ENCODE measurements at places on chromosomes 4 and X.
A peak's percentile ranks its signal among the peaks of the same experiment; 100 is the strongest.

DNA sequence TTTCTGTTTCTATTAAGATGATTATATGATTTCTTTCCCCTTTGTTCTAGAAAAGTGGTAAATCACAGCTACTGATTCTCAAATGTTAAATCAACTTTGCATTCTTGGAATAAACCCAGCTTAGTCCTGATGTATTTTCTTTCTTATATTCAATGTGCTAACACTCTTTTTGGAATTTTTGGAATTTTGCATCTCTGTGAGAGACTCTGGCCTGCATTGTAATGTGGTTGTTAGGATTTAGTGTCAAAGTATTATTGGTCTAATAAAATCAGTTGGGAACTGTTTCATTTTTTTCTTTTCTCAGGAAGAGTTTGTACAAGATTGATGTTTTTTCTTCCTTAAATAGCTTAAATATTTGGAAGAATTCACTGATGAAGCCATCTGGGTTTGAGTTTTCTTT, 109.6 kb downstream of the KIT start:
- DNase-seq = no peak

DNA sequence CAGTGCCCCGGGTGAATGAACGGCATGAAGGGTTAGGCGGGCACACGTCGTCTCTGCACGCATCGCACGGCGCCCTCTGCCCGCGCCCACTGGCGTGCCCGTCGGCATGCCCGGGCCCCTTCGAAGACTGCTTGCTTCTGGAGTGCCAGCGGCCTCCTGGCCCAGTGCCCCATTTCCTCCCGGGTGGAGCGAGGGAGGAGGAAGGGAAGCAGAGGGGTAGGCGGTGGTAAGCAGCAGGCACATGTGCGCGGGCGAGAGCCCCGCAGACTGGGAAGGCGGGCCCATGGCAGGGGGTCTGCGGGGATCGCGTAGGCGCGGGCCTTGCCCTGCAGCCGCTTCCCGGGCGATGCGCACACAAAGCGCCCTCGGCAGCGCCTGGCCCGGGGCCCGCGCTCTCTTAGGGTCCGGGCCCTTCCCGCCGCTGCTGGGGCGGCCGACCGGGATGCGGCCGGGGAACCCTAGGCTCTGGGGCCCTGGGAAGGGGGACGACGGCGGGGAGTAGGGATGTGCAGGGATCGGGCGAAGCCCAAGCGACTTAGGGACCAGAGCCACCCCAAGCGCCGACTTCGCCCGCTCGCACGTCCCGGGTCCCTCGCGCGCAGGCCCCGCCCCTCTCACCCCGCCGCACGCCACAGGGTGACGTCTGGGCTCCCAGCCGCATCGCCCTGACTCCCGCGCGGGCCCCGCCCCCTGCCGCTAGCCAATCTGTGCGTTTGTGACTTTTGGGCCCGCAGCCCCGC, 866 bp upstream of the EMD start:
- DNase-seq = no peak

GRCh38 chr4:140300271-140300970, 73.0 kb upstream of the SCOC start:
- no peak for DNase-seq

DNA sequence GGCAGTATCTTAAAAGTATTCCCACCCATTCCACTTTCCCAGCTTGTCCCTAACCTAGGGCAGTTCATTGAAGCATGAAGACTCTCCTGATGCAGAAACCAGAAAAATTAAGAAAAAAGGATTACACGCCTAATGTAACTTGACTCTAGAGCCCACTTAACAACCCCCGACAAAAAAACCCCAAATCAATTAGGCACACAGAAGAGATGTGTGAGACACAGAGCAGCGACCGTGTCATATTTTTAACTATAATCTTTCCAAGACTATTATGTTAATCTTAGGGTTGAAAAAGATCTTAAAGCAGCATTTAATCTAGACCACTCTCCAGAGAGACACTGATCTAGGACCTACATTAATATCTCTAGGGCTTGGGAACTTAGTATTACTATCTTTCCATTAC, 1.3 kb downstream of the YTHDC1 start:
- DNase-seq = no peak

GRCh38 chrX:113802837-113803236, 781.0 kb upstream of the HTR2C start:
- no peak for DNase-seq

GRCh38 chrX:101290957-101291603, at the start of gene TAF7L:
TSS of gene TAF7L (minus strand) at chrX:101291334. CDS start at chrX:101287543, 3,791 bp downstream.
- DNase-seq = no peak

GRCh38 chr4:114311787-114312186, 286.8 kb upstream of the UGT8 start:
- DNase-seq = no peak

- no peak for DNase-seq
These were observed 349.9 kb downstream of the FSTL5 start for GRCh38 chr4:161813889-161814288.

GRCh38 chr4:114773339-114773738, 174.7 kb downstream of the UGT8 start:
- DNase-seq = no peak

DNA sequence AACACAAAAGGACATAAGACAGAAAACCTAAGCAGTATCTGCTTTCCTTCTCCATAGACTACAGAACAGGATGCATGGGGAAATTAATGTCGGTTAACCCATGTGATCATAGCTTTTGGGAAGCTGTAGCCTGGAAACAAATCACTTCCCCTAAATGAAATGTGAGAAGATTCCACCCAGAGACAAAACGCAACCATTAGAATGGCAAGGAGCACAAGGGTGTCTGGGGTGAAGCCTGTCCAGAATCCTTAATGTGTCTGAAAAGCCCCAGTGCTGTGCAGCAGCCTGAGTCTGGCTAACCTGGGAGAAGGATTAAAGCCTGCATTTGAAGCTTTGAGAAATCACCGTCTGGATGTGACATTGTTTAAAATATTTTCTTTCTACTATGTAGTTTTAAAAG, 213.3 kb downstream of the ANKRD50 start:
- no peak for DNase-seq

DNA sequence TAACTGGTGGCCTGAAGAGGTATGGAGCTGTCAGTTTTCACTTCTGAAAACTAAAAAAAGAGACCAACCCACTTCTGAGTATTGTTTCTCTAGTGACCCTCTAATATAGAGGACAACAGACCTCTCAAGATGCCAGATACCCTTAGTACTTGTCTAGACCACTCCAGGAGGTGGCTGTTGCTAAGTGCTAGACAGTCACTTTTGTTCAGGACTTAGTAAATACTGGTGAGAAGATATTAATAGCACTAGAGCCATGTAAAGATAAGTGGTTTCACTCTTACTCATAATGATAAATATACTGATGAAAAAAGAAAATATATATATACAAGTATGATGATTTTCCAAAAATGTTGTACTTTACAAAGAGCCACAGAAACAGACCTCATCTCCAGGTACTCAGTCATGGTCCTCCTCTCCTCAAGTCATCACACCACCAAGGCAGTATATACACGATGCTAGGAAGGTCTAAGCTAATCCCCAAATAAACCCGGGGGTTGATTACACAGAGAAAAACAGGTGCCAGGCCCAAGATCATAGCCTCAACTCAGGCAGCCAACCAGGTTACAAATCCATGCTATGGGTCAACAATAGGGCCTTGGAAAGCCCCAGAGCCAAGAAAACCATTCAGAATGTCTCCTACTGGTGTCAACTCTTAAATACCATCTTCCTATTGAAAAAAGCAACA, 66.9 kb downstream of the ARHGEF9 start:
- peak; percentile 21 for DNase-seq

DNA sequence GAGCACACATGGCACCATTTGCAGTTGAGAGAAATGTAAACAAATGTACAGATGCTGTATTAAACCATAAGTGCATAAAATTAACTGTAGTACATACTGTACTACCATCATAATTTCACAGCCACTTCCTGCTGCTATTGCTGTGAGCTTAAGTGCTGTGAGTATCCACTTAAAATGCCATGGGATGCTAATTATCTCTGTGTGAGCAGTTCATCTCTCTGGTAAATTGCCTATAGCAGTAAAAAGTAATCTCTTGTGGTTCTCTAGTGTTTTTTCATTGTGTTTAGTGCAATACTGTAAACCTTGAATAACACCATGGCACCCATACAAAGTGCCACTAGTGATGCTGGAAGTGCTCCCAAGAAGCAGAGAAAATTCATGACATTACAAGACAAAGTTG, 9.9 kb upstream of the SCOC start:
- DNase-seq = no peak

GRCh38 chr4:32684160-32684559, 1964.0 kb downstream of the PCDH7 start:
- no peak for DNase-seq

DNA sequence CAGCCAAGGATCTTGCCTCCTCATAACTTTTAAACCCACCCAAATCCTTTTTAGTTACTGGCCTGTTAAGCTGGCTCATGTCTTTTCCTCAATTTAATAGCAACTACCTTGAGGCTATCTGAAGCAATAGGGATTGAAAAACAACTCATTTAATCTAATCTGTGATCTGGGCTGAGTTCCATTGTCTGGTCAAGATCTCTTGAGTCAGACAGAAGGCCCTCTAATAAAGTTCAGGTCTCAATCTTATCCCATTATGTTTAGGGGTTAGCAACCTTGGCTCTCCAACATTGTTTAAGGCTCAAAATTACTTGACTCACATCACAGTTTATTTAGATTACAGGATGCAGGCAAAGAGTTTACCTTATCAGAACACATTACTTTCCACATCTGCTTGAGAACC, 436.1 kb downstream of the ANKRD50 start:
- no peak for DNase-seq

DNA sequence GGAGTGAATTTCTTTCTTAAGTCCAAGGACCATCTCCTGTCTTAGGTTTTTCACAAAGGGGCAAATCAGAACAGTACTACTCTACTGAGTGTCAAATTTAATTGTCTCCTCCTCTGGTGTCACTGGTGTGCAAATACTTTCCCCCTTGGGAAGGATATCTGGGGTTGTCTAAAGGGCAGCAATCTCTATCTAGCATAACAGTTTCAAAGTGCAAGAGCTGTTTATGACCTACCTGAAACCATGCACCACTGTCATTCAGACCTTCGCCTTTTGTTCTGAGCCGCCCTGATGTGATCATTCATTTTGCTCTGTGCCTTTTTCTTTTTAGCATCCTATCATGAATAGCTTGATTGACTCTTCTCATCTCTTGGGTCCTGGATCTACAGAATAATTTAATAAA, 39.3 kb downstream of the IL1RAPL1 start:
- DNase-seq = no peak

DNA sequence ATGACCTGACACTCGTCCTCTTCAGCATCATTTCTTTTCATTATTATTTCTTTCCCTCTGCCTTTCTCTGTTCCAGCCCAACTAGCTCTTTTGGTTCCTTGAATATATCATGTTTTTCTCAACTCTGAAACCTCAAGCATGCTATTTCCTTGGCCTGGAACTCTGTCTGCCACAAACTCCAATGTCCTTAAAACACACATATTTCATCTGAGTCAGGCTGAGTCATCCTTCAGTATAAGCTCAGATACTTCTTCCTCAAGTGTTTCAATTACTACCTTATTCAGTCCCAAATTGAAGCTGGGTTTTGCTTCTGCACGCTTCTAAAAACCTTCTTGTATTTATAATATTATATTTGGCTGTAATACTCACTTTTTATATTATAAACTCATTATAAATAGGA, 424.2 kb downstream of the PDGFC start:
- DNase-seq = no peak

- DNase-seq = no peak
These were observed 1.8 kb downstream of the PPP2R3B start for GRCh38 chrX:384861-385260.

Measured in GM13976 (cell line).